Femur (tissue), 1 donor: ENCODE measurements at places on chromosomes 1 and 21.
A peak's percentile ranks its signal among the peaks of the same experiment; 100 is the strongest.

GRCh38 chr1:177981200-177981599, 11.3 kb upstream of the SEC16B start:
- DNase-seq, result no peak

DNA sequence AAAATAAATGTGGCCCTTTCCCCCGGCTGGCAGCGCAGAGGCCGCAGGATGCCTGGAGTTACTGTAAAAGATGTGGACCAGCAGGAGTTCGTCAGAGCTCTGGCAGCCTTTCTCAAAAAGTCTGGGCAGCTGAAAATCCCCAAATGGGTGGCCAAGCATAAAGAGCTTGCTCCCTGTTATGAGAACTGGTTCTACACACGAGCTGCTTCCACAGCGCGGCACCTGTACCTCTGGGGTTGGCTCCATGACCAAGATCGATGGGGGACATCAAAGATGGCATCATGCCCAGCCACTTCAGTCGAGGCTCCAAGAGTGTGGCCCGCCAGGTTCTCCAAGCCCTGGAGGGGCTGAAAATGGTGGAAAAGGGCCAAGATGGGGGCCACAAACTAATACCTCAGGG, 95.9 kb downstream of the LRIG2 start:
- DNase-seq, result no peak

DNA sequence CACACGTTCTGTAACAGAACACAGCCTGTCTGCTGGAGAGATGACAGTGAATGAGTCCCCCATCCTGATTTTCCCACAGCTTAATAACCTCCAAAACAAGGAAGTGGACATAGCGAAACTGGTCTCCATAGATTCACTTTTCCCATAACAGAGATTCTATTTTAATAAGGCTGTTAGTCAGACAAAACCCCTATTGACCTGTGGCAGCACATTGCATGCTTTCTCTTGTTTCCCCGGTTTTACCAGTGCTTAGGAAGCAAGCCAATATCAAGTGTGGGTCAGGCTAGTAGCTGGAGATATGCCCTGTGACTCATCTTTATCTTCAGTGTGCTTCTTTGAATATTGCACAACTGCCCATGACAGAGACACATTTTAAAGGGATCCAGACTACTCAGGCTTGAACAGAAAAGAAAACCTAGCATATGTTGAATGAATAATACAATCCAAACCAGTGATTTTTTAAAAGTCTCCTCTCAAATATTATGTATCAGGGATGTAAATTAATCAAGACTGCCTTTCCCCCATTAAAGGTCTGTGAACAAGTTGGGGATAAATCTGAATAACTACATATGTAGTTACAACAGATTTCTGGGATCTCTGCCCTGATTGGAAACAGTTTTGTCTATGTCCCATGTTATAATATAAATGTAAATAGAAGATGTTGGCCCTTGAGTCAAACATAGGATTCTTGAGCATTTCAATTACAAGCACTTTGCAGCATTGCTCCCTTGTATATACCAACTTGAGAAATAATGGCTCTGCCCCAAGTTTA, 11.9 kb upstream of the CLDN8 start:
- peak; percentile 39 for DNase-seq

DNA sequence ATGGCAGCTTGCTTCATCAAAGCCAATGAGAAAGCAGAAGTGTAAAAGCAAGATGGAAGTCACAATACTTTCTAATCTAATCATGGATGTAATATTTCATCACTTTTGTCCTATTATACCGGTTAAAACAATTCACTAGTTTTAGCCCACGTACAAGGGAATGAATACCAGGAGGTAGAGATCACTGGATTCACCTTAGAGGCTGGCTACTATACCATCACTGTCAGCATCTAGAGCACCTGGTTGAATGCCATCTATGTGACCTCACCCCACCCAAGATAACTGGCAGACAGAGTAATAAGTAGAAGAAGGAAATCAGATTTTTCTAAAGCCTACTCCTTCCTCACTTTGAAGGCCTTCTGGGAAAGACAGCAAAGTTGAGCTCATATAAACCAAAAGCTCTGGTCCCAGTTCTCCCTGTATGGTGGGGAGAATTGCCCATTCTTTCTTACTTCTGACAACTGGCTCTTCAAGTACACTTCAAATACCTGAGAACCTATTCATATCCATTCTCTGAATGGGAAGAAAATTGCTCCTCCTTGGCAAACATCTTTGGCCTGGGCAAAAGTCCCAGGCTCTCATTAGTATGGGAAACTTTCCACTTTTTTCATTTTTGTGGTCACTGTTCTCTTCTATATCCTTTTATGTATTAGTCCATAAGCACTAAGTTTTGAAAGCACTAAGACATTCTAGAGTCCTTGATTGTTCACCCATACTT, 24.8 kb downstream of the HSD3B1 start:
- no peak for DNase-seq

DNA sequence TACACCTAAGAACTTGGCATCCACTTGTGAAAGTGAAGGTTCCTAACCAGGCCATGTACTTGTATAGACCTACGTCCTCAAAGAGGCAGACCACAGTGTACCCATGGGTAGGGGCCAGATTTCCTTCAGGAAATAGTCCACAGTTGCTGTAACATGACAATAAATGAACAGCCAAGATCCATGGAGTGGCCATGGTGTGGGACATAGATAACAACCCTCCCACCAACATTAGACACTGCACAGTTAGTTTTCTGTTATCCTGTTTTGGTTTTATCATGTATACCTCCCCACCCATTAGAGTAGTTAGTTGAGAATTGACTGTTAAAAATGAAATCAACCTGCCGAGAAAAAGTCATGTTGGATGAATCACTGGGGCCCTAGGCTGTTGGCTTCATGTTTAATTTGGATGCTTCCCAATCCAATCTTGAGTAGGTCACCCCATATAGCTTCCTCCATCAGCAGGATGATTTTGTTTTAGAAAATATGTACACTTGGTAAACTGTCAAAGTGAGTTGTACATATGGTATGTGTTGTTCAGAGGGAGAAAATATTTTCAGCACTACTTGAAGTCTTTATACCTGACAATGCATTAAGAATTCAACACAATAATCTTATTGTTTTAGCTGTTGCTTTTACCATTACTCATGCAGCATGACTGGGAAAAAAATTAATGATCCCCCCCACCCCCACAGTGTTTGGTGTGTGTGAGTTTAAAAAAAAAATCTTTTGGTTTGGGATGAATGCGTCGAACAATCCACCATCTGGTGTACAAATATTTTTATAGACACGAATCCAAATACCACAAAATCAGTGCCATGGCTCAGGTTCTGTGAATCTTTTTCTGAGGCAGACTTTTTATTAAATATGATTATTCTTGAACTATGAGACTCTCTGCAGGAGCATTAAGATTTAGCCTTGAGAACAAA, 88.3 kb upstream of the ARHGAP29 start:
- DNase-seq, result no peak

- DNase-seq, result peak; percentile 34
Measured at GRCh38 chr1:164712131-164713036, 153.4 kb downstream of the PBX1 start.

- DNase-seq, result no peak
Measured at GRCh38 chr1:55848906-55849305, 633.7 kb upstream of the USP24 start.

- no peak for DNase-seq
Measured at GRCh38 chr1:185478877-185479276, 161.8 kb upstream of the IVNS1ABP start.

DNA sequence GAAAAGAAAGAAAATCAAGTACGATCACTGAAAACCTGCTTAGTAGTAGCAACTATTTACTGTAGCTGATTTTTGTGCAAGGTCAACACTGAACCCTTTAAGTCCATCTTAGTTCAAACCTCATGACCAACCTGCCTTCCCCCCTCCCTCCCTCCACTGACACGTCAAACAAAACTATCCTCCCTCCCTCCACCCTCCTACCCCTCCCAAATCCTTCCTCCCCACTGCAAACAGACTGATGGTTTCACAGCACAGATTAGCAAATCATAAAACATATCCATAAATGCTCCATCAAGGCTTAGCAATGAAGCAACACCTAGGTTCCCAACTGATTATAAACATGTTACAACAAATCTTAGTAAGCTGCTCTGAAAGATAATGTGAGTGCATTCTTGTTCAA, 164.3 kb upstream of the GREM2 start:
- DNase-seq, result no peak

GRCh38 chr1:100631015-100631551, 88.5 kb upstream of the VCAM1 start:
- peak; percentile 26 for DNase-seq

GRCh38 chr1:234782105-234782751, 172.2 kb upstream of the IRF2BP2 start:
- peak; percentile 68 for DNase-seq

DNA sequence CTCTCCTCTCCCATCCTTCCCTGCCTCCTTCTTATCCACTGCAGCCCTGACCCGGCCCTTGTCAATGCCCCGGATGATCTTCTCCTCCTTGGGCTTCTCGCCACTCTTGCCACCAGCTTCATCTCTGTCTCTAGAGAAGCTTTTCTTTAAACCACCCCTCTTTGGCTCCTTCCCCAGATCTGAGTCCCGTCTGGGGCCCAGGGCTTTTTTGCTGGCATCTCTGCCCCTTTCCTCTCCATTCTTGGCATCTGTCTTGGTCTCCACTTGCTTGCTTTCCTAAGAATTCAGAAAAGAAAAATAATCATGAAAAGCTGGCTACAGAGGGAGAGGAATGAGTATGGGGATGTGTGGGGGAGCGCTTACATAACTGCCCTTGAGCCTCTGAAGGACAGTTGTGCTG, 11.8 kb downstream of the SHISA4 start:
- DNase-seq, result no peak

DNA sequence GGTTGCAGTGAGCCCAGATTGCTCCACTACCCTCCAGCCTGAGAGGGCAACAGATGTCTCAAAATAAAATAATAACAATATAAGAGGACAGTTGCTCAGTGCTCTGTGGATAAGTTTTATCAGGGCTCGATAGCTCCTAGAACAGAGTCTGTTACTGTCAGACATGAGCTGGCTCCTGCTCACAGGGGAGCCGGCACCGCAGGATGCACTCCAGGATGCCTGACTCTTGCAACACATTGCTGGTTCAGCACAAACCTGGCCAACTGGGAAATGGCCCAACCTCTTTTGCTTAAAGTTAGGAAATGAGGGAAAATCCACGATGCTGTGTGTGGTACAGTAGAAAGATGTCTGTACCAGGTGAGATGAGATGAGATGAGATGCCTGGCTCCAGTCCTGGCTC, 5.8 kb upstream of the CTSE start:
- DNase-seq, result peak; percentile 58

DNA sequence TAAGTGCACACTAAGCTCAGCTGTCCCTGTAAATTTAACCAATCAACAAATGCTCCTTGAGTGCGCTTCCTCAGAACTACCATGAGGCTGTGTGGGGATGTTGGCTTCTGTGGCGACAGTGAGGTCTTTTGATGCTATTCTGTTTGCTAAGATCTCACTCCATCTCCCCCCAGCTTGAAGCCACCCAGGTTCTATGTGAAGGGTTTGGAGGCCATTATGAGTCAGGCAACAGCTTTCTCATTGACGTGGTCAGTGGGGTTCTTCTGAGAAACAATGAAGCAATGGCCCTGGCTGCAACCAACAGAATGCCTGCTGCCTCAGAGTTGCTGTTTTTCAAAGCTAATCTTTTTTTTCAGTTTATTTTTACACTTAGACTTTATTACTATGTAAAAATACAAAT, 205.5 kb downstream of the PTBP2 start:
- no peak for DNase-seq

- no peak for DNase-seq
Measured at GRCh38 chr1:22342734-22343191, 108.9 kb upstream of the ZBTB40 start.

DNA sequence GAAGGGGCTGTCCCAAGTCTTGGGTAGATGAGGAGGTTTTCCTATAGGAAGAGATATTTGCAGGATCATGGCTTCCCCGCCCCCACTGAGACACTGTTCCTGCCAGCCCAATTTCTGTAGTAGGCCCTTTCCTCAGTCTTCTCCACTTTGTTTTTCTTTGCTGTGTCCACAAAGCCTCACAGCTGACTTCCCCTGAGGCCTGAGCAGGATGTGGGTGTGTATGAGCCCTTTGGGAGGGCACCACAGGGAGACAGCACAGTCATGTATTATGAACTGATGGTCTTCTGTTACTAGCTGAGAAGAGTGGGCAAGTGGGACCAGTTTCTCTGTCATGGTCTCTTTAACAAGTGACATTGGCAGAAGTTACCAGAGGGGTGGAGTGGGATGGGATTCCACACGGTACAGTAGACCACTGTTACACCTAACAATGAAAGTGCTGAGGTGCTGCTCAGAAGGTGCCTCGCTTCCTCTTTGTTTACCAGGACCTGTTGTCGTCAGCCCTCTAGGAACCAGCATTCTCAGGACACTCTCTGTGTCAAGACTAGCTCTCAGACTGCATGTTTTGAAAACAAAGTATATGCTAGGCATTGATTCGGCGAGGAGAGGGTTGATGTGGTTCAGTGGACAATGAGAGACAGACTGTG, 253.8 kb upstream of the HOOK1 start:
- DNase-seq, result no peak

GRCh38 chr1:103108376-103109150, at the start of gene COL11A1:
Gene COL11A1 (minus strand): TSS chr1:103108522. CDS start chr1:103108178, 344 bp downstream.
- DNase-seq, result peak; percentile 94

DNA sequence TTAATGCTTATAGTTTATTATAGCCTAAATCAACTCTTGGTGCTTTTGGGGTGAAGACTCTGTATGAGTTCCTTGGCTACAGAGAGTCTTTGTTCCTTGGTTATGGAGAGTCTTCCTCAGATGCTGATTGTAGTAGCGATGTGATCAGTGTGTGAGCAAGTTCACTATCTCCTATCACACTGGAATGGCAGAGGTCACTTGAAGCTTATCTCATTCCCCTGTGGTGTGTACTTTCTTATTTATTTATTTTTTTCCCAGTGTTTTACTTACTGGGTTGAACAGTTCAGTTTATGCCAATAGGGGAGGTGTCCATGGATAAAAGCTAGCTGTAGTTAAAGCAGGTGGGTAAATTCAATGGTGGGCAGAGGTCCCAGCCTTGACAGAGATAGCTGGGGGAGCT, 20.1 kb upstream of the MAB21L3 start:
- no peak for DNase-seq

DNA sequence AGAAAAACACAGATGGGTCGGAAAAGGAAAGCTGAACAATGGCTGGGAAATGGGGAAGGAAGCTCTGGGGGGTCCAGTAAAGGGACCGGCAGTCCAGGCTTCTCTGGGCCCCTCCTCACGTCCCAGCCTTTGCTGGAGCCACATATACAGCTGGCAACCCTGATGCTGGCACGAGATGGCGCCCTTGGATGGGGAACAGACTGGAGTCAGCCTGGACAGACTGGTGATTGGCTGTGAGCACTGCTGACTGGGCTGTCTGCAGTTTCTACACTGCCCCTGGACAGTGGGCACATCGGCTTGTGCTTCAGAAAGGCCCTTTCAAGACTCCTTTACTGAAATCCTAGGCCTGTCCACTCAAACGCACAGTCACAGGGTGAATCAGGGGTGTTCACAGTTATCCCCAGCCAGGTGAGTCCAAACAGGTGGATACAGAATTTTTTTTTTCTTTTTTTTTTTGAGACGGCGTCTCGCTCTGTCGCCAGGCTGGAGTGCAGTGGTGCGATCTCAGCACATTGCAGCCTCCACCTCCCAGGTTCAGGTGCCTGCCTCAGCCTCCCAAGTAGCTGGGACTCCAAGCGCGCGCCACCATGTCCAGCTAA, 31.1 kb upstream of the ZBTB40 start:
- peak; percentile 87 for DNase-seq
